ENCODE measurements at places on chromosomes 5 and 9.
A peak's percentile ranks its signal among the peaks of the same experiment; 100 is the strongest.

DNA sequence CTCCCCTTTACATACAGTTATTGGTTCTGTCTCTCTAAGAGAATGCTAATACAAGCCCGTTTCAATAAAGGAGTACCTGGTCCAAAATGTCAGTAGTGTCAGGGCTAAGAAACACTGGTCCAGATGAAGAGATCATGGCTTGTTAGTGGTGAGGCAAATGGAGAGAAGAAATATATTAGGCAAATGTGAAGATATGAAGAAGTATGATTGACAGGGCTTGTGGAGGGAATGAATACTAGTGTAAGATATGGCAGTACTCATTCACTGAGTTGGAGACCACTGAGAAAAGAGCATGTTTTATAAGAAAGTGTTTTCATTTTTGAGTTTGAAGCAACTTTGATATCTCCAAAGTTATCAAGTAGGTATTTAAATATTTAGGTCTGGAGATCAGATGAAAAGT, 290.5 kb upstream of the MEF2C start:
- no peak for DNase-seq

DNA sequence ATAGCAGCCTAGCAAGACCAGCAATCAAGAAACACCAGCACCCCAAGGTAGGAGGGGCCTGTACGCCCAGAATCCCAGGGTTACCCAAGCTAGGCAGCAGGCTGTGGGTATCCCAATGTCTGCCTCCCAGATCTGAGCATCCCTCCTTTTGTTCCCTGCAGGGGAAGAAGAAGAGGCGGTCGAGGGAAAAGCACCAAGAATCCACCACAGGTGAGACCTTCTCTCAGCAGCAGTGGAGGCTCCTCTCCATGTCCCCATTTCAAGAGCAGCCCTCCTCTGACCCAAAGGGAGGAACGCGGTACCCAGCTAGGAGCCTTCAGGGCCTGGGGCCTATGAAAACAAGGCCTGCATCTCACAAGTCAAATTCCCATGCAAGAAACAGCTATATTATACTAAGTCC, 28.9 kb downstream of the TCF7 start:
- no peak for DNase-seq

DNA sequence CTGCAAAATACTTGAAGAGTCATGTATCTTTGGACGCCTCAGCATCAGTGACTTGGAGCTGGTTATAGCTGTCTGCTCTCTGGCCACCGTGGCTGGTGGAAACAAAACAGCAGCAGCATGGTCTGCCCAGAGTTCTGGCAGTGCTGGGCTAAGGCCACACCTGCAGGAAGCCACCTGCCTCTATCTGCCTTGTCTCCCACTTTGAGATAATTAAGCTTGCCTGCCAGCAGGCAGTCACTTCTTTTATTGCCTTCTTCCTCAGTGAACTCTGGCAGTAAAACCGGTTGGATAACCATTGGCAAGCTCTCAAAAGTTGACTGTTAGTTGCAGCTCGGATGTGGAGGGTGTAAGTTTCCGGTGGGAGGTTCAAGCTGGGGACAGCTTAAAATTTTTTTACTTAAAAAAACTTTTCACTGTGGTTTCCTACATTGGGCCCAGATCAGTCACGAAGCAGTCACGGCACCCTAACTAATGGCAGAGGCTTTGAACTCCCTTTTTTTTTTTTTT, 4.9 kb downstream of the SMIM3 start:
- DNase-seq: peak; percentile 87

DNA sequence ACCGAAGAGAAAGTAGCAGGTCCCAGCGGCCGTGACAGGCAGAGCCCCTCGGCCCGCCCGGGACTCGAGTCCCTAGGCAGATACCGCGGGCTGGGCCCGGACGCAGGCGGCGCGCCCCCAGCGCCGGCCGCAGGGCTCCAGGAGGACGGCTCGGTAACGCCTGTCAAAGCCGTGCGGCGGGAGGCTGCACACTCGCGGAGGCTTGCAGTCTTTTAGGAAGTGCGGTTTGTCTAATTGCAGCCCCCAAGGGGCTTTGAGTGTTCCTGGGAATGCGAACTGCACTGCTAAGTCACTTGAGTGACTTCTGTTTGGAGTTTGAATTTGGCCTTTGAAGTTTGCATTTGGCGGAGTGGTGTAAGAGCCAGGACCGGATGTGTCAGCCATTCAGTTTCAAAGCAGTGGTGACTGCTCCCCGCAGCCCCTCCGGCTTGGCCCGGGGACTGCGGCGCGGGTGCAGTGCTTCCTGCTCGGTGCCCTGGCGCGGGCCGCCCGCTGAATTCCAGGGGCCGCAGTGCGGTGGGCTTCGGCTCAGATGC, 1.3 kb downstream of the MAP3K1 start:
- peak; percentile 76 for DNase-seq

DNA sequence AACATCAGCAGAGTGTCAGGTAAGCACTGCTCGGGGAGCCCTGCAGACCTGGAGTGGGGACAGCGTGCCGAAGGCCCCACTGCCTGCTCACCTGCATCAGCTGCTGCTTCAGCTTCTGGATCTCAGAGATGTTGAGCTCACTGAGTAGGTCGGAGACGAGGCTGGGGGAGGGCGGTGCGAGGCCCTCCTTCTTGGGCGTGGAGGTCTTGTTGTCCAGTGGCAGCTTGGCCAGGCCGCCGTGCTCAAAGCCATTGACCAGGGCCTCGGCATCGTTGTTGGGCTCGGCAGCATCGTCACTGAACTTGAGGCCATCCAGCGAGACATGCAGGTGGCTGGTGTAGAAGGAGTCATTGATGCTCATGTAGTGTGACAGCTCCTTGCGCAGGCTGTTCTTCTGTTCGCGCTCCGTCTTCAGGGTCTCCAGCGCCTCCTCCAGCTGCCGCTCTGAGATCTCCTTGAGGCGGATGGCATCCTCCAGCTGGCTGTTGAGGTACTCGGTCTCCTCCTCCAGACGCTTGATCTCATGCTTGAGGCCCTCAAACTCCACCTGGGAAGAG, 44.3 kb downstream of the BICD2 start:
- DNase-seq: no peak
